ENCODE measurements at places on chromosomes 5 and 9.

DNA sequence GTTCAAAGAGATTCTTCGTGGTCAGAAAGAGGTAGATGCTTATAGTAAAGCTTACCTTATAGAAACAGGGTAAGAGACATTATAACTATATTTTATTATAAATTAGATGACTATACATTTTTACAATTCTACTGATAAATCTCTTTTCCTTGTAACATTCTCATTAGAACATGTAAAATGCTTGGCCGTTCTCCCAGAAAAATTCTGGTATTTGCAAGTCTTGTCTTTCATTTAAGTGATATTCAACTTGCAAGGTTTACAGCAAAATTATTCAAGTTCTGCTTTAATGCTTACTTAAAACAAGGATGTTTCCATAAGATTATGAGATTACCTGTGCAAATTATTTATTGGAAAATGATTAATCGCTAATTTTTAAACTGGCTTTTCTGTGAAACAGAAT lies 41.3 kb upstream of the CDH18 start:
- no peak for DNase-seq

- no peak for DNase-seq
Measured at GRCh38 chr5:15929611-15930263, 249.9 kb downstream of the MARCHF11 start.

- no peak for DNase-seq
Measured at GRCh38 chr5:4717446-4717845, 422.7 kb upstream of the ADAMTS16 start.

DNA sequence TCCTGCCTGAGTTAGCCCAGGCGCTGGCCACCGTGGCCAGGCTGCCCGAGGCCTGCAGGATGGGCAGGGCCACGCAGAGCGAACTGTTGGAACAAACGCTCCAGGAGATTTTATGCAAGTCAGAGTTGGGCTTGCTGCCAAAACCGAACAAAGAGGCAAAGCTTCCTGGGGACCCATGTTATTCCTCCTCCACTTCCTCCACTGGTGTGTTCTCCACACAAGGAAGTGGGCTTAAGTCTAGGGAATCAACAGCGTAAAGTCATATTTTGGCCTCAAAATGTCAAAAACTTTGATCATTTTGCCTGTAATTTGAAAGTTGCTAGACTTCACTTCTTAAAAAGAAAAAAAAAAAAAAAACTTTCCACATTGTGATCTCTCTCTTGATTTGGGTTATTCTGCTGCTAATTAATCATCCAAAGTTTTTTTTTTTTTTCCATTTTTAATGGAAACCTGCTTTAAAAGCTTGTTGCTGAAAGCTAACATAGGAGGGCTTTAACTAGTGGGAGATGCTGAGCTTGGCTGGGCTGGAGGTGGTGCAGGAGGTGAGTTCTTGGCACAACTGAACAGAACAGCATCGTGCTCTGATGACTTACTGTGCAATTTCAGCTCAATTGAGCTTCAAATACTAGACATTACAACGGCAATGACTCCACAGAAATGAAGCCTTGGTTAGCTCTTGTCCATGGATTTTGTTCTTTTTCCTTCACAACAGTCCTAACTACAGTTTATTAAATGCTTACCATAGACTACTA lies 73.0 kb downstream of the PTPDC1 start:
- peak; percentile 52 for DNase-seq

DNA sequence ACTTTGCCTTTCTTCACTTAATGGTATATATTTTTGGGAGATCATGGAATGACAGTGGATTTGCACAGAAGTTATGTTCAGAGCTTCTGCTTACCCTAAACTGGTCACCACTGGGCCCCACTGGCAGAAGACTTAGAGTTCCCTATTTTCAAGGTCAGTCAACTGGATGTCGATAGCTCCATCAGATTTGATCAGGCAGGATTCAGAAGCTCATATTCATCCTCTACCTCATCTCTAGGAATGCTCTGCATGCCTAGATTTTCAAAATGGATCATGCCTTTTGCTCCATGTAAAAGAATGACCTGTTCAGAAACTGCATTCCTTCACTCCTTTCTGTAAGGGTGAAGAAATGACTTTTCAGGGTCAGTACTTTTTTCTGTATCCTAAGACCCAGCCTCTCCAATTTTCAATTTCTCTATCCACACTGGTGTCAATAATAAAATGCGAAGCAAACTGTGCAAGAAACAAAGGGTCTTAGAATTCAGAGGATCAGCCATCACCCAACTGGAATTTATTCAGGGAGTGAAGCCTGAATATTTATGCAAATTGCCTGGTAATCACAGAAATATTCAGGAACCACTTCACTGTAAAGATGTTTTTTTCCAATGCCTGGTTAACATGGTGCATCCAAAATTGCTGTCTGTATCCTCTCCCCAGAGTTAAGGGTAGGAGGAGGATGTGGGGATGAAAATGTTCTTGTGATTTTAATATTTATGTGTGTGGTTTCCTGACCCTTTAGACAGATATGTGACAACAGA lies 125.4 kb downstream of the DOCK2 start:
- no peak for DNase-seq

DNA sequence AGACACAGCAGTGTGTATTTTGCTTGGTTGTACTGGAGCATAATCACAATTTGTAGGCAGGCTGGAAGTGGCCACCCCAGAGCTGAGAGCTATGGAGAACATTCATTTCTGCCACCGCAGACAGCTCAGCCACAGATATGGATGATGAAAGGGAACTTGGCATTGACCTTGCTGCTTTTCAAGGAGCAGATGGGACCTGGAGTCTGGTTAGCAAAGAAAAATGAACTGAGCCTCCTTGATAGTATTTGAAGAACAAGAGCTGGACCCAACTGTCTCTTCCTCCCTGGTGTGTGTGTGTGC lies 395.2 kb upstream of the ZNF462 start:
- no peak for DNase-seq

- no peak for DNase-seq
Measured at GRCh38 chr9:127154003-127154389, 31.6 kb upstream of the ANGPTL2 start.

GRCh38 chr9:135178498-135178897 lies 91.0 kb downstream of the OLFM1 start:
- DNase-seq = no peak

DNA sequence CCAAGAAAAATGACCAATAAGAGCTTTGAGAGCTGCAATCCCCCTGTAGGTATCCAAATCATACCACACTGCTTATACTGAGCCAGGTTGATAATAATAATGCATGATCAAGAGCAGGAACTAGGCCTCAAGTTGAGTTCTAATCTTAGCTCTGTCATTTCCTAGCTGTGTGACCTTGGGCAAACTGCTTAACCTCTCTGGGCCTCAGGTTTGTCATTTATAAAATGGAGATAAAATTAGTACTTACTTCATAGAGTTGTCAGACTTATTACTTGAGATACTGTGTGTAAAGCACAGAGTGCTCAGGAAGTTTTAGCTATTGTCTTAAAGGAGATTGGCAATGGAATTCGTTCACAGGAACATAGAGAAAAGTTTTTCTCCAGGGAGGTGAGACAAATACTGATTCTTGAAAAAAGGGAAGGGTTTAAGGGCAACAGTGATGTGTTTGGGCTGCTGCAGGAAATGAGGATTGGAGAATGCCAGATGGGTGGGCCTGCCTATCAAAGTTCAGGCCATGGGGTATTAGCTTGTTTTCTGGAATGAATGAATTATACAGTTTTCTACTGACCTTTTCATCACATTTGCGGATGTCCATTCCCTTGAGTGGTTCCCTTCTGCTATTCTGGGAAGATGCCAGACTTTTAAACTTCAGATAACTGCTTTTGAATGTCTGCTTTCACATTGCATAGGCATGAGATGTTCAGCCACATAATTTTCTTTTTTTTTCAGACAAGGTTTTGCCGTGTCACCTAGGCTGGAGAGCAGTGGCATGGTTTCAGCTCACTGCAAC lies 10.2 kb upstream of the ATP6V0E1 start:
- no peak for DNase-seq

GRCh38 chr9:15965246-15965745 lies 412.5 kb downstream of the CCDC171 start:
- DNase-seq = no peak
